ENCODE measurements at places on chromosomes 2 and 18. TPM values are rescaled to one million over a fixed set of nuclear protein-coding genes. Genes with fewer than 3 reads are reported as not detected.

- no peak for DNase-seq
Measured at GRCh38 chr2:223041527-223042109, 10.4 kb upstream of the KCNE4 start.

GRCh38 chr18:79692056-79692455 lies 12.5 kb downstream of the CTDP1 start:
- no peak for DNase-seq

DNA sequence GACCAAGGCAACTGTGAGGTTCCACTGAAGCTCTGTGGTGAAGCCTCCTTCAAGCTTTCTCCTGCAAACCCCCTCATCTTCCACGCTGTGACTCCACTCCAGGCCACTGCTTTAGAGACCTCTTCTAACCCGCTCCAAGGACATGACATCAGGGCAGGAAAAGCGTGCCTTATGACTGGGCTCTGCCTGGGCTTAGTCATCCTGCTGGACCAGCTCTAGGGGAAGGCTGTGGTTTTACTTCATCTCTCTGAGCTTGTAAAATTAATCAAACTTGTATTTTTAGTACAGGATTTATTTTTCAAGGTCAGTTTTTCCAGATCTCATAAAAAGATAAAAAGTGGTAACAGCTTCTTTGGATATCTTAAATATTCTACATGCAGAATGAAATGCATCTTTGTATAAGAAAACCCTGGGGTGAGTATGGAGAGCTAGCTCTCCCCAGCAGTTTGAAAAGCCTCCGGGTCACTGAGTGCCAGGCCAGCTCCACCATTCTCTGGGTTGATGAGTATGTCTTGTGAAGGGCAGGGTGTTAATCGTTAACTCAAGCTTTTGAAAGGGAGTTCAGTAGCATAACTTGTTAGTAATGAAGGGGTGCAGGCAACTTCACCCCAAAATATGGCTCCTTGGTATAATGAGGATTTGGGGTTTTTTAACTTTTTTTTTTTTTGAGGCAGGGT lies 33.1 kb upstream of the YPEL5 start:
- DNase-seq: no peak

DNA sequence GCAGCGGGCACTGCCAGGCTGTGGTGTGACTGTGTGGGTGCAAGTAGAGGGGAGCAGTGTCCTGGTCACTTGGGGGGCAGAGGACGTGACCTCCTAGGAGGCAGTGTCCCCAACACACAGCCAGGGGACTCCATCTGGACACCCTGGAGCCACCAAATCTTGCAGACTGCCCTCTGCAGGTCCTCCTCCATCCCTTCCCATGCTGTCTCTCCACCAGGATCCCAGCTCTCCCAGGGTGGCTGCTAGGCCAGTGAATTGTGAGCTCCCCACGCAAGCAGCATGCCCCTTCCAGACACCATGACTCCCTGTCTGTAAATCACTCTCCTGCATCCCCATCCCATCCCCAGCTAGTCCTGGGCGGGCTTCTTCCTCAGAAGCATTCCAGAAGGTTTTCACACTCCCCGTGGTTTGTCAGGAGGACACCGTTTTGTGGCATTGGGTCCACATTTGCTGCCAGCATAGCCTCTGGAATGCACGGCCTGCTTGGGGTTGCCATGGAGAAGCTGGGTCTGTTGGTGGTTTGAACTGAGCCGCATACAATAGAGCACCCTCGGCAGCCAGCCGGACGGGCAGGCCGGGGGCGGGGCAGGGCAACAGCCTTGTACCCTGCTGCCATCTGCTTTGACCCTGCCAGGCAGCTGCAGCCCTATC lies 210.7 kb downstream of the KLHL29 start:
- no peak for DNase-seq

DNA sequence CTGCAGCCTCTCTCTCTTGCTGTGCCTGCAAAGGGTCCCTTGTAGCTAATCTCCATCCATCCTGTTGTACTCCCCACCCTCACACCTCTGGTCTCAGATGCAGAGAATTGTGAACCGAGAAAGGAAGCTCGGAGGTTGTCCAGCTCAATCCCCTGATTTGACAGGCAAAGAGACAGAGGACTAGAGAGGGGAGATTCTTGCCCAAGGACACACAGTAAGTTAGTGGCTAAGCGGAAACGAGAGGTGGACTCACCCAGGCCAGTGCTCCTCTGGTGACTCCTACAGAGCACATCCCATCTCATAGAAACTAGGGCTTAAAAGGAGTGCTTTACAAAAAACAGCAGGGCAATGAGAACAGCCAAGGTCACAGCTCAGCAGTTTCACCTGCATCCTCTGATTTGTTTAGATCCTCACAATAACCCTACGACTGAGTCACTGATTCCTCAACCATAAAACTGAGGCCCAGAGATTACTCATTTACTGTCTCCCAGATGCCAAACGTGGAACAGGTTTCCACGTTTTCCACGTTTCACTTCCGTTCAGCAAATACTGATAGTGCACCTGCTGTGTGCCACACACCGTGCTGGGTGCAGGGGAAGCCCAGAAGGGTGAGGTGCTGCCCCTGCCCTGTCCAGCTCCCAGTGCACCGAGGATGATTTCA lies 22.1 kb downstream of the EHD3 start:
- DNase-seq: no peak

DNA sequence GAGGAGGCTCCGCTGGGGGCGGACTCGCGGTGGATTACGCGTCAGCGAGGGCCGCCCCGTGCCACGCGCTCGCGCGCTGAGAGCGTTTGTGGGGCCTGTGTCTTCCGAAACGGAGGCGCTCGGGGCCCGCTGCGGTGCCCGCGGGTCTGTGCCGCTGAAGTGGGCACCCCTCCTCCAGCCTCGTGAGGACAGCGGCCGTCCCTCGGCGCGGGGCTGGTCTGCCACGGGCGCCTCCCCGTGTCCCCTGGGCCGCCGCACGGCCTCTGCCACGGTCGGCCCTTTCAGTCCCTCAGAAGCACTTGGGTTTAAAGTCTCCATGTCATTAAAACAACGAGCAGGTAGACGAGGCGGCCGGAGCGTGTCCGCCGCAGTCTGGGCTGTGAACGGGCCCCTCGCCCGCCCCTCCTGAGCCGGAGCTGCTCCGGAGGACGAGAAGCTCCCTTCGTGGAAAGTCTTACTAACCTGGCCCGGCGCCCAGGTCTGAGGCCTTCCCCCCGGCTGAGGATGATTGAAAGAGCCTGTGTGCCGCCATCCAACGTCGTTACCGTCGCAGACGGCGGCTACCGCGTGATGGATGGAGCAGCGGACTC lies 97.6 kb downstream of the NFATC1 start:
- DNase-seq: no peak

Gene TMEM247
- not detected for polyA plus RNA-seq

Gene CHRNG
- 2.2 TPM for polyA plus RNA-seq

DNA sequence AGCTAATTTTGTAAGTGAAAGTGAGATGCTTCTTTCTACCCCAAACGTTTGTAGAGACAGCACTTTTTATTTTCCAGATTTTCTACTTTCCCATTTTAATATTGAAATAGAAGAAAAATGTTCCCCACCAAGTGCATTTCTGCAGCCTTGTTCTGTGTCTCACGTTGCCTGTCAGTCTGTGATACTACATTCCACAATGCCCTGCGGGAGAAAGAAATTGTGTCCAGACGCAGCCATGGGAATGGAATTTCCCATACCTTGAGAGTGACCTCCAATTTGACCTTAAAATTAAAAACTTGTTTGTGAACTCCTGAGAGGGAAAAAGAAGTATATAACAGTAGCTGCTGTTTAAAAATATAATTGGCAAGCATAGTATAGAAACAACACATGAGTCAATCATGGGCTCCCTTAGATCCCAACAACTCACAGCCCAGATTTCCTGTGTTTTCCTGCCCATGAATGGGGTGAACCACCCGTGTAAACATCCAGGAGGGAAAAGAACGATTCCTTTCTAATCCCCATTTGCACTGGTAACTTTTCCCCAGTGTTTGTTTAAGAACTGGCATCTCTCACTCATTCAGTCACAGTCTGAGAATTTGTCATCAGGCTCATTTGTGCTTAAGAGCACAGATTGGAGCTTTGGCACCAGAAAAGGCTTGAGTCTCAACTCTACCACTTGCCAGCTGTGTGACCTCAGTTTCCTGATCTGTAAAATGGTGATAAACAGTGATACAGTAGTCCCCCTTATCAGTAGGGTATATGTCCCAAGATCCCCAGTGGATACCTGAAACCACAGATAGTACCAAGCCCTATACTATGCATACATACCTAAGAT lies 166.1 kb upstream of the ZNF521 start:
- DNase-seq: no peak

GRCh38 chr2:156158808-156159207 lies 173.7 kb downstream of the NR4A2 start:
- DNase-seq: no peak

Gene TNS1
- 82.9 TPM for polyA plus RNA-seq

DNA sequence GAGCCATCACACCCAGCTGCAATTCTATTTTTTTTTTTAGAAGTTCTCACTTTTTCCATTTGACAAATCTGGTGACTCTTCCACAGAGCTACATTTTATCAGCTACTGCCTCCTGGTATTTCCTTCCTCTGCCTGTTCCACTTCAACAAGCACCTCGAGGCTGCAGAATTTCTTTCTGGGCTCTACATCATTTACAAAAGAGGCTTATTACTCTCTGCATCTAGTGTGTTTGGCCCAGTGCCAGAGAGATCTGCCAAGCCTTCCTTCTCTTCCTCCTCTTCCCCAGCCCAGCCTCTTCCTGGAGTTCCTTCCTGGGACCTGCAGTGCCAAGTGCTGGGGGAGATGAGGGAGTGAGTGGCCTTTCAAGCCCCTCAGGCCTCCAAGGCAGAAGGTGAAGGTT lies 119.6 kb upstream of the ITGA6 start:
- DNase-seq: no peak

GRCh38 chr18:23283916-23284430 lies 148.7 kb downstream of the CABLES1 start:
- DNase-seq: no peak

DNA sequence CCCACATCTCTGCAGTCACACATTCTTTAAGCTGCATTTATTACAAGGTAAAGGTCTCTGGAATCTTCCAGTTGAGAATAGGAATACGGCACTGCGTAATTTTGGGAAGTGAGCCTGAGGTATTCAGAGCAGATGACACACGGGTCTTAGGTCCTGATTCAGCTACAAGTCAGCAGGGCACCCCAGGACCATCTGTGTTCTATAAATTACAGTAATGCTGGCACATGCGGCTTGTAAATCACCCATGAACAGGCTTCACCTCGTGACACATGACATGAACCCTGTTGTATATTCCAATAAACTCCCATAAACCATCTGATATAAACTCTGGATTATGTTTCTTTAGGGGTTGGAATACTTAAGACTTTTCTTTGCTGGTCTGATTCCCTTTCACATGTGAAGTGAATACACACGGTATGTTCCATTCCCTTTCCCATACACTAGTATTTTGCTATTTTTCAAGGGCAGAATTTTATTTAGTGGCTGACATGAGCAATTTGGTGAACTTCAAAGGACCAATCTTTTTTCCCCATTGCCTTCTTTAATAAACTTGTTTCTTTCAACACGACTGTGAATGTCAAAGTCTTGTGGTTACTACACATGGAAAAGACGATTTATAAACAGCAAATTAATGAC lies 298.6 kb downstream of the MEIS1 start:
- DNase-seq: no peak

GRCh38 chr2:43444989-43445645 lies 150.7 kb downstream of the THADA start:
- DNase-seq: no peak

Gene DNER
- polyA plus RNA-seq: 67.0 TPM

- DNase-seq: peak; percentile 31
Measured at GRCh38 chr18:51196811-51197660, 445 bp downstream of the MEX3C start.

Gene GREB1L
- 3.6 TPM for polyA plus RNA-seq

All from left renal pelvis (tissue), 4 donors.